CD8-positive, alpha-beta memory T cell (primary cell): ENCODE measurements at places on chromosomes 1 and 21. TPM values are rescaled to one million over a fixed set of nuclear protein-coding genes. Genes with fewer than 3 reads are reported as not detected.

DNA sequence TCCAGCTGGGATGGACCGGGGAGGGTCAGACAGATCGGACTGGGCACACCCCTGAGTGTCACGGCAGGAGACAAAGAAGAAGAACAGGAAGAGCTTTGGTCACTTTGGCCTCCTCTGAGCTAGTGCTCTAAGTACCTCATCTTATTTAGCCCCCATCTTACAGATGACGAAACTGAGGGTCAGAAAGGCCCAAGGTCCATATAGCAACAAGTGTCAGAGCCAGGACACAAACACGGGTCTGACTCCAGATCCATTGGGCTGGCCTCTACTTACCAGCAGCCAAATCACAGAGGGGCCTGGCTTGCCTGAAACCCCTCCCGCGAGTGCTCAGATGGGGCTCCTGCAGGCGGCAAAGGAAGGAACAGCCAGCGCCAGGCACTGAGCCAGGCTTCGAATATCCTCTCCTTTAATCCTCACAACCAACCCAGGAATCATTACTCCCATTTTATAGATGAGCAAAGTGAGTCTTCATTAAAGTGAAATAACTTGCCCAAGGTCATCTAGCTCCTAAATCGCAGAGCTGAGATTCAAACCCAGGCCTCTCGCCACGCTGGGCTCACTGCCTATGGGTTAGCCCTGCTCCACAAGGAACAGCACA lies 25.7 kb upstream of the SELENON start:
- no peak for DNase-seq
- no peak overlapping the region for H3K4me3 ChIP-seq

DNA sequence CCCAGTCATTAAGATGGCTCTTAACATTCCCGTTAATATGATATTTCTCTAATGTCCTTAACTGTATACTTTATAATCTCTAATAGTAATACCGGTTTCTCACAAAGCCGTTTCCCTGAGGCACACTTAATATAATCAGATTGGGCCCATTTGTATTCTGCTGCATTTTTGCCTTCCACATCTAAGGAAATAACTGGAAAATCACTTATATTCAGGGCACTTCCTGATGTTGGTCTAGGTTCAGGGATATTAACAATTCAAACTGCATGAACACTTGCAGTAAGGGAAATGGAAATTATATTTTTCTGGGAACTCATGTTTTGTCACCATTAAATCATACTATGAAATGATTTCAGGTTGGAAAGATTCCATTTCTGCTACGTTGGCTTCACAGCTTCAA lies 119.8 kb downstream of the TPR start:
- no peaks in the 10 kb centered on the region for H3K36me3 ChIP-seq
- H3K27me3 ChIP-seq = no peaks in the 10 kb centered on the region
- no peaks in the 10 kb centered on the region for H3K4me1 ChIP-seq
- no peak overlapping the region for H3K4me3 ChIP-seq

DNA sequence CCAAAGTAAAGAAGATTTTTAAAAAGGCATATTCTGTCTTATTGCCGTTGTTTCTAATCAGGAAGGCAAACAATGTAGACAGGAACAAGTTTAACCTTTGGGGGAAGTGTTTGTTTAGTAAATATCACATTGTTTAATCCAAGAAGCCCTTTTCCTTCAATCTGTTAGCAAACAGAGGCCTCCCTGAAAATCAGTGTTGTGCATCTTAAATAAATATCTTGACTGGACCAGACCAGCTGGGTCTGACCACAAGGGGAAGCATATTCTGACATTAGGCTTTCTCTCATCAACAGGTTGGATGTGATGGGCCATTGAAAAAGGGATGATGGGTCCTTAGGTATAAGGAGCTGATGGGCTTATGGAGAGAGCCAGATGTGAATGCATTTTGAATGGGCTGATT lies 81.8 kb upstream of the SGIP1 start:
- no peaks in the 10 kb centered on the region for H3K4me1 ChIP-seq
- no peak overlapping the region for H3K27ac ChIP-seq
- H3K36me3 ChIP-seq = no peaks in the 10 kb centered on the region
- H3K27me3 ChIP-seq = no peaks in the 10 kb centered on the region

GRCh38 chr21:45367402-45368351 lies 37.3 kb upstream of the COL18A1 start:
- no peaks in the 10 kb centered on the region for H3K36me3 ChIP-seq
- H3K4me1 ChIP-seq = peaks cover 7% of the 10 kb centered on the region
- H3K27me3 ChIP-seq = no peaks in the 10 kb centered on the region
- no peak overlapping the region for H3K27ac ChIP-seq
- H3K4me3 ChIP-seq = no peak overlapping the region

ANGPTL3 gene
- not detected for total RNA-seq

ALX3 gene
- not detected for total RNA-seq
